ENCODE measurements at places on chromosomes 2 and 18. TPM values are rescaled to one million over a fixed set of nuclear protein-coding genes. Genes with fewer than 3 reads are reported as not detected.

DNA sequence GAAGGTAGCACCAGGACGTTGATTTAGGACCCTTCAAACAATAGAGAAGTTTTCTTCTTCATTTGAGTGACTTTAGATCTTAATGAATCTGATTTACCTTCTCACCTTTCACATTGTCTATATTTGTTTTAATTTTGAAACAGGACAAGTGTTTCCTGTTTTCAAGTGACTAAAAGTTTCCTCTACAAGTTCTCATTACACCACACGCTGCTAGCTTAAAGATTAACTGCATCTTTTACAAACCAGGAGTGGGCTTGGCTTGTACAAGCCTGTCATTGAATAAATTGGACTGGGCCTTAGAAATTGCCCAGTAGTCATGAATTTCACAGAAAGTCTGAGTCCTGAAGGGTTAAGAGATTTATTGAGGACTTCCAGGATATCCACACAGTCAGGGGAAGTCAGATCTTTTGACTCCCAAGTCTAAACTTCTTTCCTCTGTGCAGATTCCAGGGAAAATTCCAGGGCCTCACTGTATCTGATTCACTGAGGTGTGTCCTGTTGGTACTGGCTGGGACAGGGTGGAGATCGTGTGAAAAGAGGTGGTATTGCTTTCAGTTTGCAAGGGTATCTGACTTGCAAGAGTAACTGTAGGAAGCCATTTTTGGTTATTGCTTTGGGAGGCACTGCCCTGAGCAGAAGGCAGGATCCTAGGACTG, 3.4 kb downstream of the SGPP2 start:
- DNase-seq: no peak

DNA sequence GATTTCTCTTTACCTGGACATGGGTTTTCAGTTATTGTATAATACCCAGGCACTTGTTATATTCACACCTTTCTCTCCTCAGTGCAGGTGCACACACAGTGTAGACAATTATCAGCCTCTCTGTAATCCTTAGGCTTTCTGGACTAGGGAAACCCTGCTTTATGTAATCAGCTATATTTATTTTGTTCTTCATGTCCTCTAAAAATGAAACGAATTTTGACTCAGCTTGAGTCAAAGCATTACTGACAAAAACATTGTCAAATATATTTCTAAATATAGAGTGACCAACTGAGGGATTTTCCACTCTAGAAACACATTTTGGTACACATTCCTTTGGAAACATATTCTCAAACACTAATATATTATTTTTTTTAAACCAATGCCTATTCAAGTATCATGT, 144.8 kb upstream of the GULP1 start:
- DNase-seq: no peak

DNA sequence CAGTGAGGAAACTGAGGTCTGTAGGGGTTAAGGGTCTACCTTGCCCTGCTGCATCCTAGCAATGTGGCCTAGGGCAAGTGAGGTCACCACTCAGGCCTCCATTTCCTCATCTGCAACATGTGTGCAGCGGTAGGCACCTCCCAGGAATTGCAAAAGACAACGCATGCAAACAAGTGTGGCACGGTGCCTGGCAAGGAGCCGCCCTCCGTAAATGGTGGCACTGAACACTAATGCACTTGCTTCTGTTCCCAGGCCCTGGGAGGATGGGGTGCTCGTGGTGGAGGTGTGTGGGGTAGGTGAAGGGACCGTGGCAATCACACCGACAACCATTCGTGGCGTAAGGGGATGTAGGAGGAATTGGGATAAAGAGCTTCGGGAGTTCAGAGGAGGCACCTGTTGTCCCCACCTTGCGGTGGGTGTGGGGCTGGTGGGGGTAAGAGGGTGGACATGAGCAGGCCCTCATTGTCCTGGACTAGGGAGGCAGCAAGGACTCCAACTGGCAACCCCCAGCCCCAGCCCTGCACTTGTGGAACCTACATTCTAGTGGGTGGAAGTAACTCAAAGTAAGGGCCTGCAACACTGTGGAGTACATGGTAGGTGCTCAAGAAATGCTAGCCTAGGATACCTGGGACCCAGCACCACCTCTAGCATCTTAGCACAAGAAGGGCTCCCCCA, 26.0 kb downstream of the ATOH8 start:
- DNase-seq: no peak

GRCh38 chr2:168697668-168698121, 104.7 kb upstream of the NOSTRIN start:
- DNase-seq: no peak

- no peak for DNase-seq
These were observed 48.0 kb upstream of the CTLA4 start for GRCh38 chr2:203819434-203820133.

DNA sequence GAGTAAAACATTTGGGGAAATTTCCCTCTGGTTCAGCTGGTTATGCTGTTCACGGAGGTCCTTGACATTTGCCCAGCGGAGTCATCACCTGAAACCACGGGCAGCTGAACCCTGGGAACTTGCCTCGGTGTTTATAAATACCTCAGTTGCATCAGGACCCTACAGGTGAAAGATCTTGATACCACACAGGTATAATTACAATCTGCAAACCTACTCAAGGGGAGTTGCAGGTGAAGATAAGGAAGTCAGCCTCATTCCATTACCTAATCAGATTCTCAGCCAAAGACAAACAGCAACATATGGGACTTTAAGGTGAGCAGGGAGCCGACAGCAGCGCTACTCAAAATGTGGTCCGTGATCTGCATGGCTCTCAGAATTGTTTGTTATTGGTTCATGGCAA, 37.0 kb upstream of the ATIC start:
- DNase-seq: no peak

DNA sequence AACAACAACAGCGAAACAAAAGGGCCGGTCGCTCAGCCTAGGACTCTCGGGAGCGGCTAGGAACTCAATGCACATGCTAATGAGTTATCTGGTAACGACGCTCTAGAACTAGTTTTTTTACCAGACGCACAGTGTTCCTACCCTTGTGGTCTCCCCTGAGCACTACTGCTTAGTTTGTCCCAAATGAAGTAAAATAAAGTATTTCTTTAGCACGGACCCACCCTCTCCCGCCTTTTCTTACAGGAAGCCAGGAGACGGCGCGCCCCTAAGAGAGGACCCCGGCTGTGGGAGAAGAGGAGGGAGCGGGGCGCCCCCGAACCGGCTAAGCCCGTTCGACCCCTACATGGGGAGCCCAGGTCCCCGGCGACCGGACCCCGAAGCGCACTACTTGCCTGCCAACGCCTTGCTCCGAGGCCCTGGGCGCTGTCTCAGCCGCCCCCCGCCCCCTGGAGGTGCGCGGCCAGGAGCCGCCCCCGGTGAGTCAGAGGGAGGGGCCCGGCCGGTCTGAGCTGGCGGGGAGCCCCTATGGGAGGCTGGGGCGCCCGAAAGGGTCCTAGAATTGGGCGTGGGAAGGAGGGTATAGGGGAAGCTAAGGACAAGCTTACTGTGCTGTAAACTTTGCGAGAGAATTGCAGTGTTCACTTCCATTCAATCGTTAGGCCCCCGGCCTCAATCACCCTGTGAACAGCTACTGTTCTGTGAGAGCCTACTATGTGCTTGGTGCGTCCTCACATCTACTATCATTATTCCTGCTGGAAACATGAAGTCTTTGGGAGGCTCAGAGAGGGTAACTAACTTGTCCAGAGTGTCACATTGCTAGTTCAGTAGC, 3.6 kb upstream of the CAPG start:
- no peak for DNase-seq

DNA sequence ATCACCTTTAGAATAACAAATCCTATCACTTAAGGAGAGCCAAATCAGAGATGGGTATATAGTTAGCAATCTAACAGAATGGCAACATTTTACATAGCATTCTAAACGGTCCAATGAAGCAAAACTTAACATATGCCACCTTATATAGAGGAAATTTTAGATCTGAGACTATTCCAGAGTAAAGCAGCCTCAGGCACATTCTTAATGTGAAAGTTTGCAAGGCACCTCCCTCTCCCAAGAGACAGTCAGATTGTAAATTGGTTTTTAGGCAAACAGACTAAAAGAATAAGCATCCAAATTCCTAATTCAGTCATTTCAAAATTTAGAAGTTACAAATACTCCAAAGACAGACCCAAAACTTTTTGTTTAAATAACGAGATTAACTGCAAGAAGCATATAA, 292.9 kb downstream of the STK39 start:
- DNase-seq: no peak

TFCP2L1 gene
- polyA plus RNA-seq: 0.44 TPM

DNA sequence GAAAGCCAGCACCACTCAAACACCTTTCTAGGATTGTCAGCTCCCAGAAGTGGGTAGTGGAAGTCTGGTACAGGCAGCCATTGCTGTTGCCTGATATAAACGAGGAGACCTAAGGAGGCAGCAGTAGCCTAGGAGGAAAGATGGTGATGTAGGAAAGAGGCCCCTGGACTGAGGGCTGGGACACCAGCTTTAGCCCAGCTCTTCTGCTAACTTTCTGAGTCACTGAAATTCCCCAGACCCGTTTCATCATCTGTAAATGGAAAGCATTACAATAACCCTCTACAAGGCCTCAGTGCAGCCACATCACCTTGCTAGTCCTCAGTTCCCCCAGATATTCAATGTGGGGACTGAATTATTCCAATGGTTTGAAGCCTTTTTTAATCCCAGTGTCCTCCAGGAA, 336.5 kb downstream of the TNS1 start:
- DNase-seq: no peak

- DNase-seq: no peak
These were observed 179.7 kb downstream of the TRIB2 start for GRCh38 chr2:12896318-12896982.

KCNJ3 gene
- 0.61 TPM for polyA plus RNA-seq

DNA sequence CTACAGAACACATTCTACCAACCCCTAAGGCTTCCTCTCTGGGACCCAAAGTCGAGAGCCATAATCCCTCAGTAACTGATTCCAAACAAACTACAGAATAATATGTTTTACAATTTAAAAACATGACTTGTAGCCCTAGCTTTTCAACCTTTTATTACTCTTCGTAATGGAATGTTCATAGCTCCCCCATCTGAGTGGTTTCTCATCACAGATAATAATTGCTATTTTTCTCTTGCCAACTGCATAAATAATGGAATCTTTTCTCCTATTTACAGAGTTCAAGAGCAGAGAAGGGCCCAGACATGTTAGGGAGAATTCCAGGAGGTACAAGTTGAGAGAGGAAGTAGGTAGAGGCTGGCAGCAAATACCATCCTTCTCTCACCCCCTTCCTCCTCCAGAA, 59.9 kb upstream of the CERS6 start:
- DNase-seq: no peak

- no peak for DNase-seq
These were observed 2.6 kb downstream of the MAP2 start for GRCh38 chr2:209426432-209426831.

TSGA10 gene
- polyA plus RNA-seq: not detected

DNA sequence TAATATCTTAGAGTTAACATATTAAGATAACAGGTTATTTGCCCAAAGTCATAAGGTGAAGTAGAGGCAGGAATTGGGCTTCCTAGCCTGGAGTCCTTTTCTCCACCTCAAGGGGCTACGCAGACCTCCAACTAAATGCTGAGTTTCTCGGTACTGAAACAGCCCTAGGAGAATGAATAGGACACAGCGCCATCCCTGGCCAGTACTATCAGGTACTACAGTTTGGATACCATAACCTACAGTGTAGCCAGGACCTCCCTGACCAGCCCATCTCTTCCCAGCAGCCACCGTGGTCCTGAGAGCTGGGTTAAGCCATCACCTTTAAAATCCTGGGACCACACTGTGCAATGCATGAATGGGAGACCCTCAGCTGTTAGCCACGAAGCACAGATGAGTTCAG, 15.7 kb downstream of the CASP8 start:
- no peak for DNase-seq

Data from muscle of arm (tissue), 14 donors.